ENCODE measurements at places on chromosomes 1 and 21.

GRCh38 chr1:75722966-75723365 is 1.5 kb upstream of the ACADM start:
- DNase-seq, result no peak

DNA sequence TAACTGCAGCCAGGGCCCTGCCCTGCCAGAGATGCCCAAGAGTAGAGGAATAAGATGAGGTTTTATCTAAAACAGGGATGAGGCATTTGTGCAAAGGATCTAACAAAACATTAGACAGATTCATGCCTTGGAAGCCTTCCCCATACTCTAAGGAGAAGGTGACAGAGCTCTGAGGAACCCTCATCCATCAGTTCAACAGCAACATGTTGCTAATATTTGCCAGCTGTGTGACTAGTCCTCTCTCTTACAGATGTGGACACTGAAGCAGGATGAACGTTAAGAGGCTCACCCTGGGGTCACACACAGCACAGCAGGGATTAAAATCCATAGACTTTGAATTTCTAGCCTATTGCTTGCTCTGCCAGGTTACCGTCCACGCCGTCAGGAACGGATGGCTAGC is 99.0 kb downstream of the ZBTB18 start:
- no peak for DNase-seq

GRCh38 chr1:220113136-220113695 is 19.3 kb downstream of the IARS2 start:
- DNase-seq, result peak; percentile 21

GRCh38 chr1:240237305-240237721 is 145.6 kb downstream of the FMN2 start:
- DNase-seq, result no peak

DNA sequence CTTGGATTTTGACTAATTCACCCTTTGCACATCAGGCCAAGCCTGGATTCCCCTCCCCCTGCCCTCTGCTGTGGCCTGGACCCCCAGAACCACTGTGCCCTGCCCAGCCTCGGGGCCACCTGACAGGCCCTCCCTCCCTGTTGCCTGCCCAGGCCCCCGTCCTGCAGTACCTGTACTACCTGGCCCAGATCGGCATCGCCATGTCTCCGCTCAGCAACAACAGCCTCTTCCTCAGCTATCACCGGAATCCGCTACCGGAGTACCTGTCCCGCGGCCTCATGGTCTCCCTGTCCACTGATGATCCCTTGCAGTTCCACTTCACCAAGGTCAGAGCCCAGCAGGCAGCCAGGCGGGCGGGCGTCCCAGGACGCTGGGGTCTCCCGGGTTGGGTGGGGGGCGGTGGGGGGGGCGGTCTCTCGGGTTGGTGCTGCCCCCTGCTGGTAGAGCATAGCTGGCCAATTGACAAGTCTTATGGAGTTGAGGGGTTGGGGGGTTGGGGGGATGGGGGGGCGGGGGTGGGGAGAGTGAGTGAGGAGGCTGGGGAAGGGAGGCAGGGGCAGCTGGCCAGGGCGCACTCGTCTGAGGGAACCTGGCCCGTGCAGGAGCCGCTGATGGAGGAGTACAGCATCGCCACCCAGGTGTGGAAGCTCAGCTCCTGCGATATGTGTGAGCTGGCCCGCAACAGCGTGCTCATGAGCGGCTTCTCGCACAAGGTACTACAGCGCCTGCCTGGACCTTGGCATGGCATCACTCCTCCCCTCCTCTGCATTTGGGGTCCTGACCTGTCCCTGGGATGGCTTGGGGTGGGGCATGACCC is 10.7 kb downstream of the AMPD2 start:
- no peak for DNase-seq

DNA sequence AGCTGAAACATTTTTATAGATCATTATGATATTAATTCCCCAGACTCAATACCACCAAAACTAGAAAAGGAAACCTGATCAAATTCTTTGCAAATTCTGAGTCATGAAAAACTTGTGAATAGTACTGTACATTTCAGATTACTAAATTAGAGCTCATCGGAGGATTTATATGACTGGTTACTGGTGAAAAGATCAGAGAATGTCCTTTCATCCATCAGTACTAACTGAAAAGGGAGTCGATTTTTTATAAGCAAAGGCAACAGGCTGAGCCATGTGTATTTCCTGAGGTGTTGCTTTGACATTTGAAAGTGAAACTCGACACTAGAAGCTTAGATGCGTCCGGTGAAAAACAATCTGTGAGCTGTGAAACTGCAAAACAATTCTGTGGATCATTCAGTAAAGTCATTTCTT is 155.7 kb downstream of the TNFSF18 start:
- no peak for DNase-seq

- no peak for DNase-seq
Measured at GRCh38 chr1:42847721-42848460, 1.5 kb downstream of the ZNF691 start.

DNA sequence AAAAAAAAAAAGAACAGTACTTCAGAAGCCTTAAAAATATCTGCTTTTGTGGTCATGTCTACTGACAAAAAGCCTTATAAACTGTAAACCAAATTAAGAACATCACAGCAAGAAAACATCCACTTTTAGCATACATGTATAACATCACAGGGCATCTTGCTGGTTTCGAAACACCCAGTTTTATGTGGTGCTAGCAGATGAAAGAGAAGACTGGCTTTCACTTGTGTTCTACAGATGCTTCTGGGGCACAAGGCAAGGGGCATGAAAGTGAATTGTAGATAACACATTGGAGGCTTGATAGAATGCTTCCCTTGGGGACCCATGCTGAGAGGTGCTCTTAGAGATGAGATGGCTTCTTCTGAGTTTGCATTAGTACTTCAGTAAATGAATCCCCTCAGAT is 543.7 kb upstream of the PKN2 start:
- no peak for DNase-seq

- DNase-seq, result no peak
Measured at GRCh38 chr1:90936731-90937130, 85.1 kb downstream of the ZNF644 start.
